Right cardiac atrium (tissue), 5 donors: ENCODE measurements at places on chromosomes 7 and 10.

GRCh38 chr7:101747053-101747878 is 70.2 kb upstream of the CUX1 start:
- no peak for DNase-seq

GRCh38 chr10:28137907-28138880 is 139.3 kb upstream of the ODAD2 start:
- DNase-seq, result no peak

- DNase-seq, result no peak
These were observed 129.1 kb downstream of the SND1 start for GRCh38 chr7:127781081-127781480.

DNA sequence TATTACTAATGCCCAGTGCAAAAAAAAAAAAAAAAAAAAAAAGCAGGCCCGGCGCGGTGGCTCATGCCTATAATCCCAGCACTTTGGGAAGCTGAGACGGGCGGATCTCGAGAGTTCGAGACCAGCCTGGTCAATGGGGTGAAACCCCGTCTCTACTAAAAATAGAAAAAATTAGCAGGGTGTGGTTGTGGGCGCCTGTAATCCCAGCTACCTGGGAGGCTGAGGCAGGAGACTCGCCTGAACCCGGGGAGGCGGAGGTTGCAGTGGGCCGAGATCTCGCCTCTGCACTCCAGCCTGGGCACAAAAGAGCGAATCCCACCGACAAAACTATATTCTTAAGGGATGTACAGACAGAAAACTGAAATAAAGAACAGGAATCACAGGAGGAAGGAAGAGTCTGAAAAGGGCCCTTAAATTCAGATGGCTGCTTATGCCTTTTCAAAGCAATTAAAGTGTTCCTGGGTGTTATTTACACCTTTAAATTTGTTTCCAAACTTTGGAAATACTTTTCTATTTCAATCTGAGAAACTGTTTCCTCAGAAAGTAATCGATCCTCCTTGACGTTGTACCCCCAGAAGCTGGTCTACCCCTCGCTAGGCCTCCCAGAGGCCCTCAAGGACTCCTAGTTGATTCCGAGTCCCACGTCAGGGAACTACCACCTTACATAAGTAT is 2.0 kb upstream of the KMT2E start:
- no peak for DNase-seq

GRCh38 chr7:153934048-153934447 is 118.2 kb upstream of the DPP6 start:
- no peak for DNase-seq

GRCh38 chr7:13604178-13604577 is 385.3 kb downstream of the ETV1 start:
- DNase-seq, result no peak

GRCh38 chr10:33336582-33337325 is 2.3 kb upstream of the NRP1 start:
- peak; percentile 91 for DNase-seq

GRCh38 chr7:131157530-131158243 is 170.0 kb upstream of the MKLN1 start:
- peak; percentile 43 for DNase-seq

DNA sequence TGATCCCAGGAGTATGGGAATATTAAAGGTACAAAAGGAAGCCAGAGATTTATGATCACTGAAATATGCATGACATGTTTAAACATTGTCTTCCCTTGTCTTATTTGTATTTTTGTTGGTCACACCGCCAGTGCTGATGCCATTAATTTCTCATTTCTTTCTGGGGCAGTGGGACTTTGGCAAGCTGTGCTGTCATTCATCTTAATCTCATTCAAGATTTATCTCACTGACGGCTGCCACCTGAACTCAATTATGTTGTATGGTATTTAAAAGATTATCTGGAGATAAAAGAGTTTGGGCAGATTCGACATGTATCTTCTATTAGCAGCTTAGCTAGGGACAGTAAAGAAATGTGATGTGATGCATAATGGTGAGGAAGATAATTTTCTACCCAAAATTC is 284.9 kb upstream of the PLXDC2 start:
- DNase-seq, result no peak

DNA sequence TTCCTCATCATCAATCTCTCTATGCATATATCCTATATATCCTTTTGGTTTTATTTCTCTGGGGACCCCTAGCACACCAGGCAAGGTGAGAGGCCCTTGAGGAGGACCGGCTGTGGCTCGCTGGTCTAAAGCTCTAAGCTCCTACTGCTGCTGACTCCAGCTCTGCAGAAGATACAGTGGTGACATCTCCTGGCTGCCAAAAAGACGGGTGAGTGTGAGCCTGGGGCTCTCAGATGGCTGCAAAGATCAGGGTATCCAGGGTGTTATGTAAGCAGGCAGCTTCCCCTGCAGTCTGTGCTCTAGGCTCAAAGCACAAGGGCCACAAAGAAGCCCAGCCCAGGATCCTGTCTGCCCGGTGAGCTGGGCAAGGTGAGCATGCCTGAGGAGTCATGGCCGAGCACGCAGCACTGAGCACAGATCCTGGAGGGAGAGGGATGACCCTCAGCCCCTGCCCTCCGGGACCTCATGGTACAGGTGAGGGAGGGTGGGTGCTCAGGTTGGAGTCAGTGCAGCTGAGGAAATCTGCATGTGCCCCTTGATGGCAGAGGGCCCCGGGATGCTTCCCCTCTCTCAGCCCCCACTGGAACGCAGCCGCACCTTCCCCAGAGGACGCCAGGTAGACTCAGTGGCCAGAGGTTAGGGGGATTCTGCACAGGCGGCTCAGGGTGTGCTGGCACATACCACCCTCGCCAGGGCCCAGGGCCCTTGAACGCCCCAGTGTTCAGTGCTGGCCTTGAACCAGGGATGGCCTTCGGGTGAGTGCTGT is 95.4 kb upstream of the INSIG1 start:
- no peak for DNase-seq

- no peak for DNase-seq
These were observed 43.8 kb downstream of the STK17A start for GRCh38 chr7:43626695-43627094.

DNA sequence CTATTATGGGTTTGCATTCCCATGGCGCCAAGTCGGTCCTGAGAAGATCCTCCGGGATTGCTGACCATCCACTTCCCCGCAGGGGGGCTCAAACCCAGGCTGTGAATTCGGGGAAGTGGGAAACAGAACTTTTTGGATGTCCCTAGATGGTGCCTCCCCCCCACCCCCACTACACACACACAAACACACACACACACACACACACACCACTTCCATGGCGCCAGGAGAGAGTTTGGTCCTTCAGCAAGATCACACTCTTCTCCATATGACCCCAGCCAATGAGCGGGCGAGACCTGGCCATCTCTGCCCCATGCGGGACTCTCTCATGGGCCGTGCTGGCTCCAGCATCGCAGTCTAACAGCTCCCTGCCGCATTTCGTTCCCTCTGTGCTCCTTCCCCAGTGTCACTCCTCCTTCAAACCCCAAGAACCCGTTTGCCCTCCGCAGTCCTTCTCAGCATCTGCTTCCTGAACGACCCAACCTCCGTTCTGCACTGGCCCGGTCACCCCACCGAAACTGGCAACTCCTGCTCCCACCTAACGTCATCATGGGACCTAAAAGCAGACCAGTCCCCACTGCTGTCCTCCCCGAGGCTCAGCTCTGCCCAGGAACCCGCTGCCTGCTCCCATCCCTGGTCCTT is 32.1 kb upstream of the TNRC18 start:
- no peak for DNase-seq

DNA sequence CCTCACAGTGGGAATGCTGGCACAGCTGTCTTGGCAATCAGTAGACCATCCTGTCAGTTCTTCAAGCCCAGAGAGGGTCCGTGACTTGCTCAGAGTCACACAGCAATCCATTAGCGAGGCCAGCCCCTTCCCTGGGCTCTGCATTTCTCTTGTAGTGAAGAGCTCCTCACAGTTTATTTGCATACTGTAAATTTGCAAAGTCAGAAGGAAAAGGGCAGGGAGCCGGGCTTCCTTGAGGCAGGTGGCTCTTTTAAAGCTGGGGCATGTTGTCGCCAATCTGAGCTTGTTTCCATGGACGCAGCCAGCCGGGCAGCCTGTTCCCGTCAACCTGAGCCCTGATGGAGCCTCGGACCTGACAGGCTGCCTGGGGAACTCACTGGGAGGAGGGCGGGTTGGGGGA is 123.4 kb downstream of the CUX1 start:
- DNase-seq, result no peak

- DNase-seq, result no peak
These were observed 59.4 kb upstream of the FRMD4A start for GRCh38 chr10:14389981-14390590.

DNA sequence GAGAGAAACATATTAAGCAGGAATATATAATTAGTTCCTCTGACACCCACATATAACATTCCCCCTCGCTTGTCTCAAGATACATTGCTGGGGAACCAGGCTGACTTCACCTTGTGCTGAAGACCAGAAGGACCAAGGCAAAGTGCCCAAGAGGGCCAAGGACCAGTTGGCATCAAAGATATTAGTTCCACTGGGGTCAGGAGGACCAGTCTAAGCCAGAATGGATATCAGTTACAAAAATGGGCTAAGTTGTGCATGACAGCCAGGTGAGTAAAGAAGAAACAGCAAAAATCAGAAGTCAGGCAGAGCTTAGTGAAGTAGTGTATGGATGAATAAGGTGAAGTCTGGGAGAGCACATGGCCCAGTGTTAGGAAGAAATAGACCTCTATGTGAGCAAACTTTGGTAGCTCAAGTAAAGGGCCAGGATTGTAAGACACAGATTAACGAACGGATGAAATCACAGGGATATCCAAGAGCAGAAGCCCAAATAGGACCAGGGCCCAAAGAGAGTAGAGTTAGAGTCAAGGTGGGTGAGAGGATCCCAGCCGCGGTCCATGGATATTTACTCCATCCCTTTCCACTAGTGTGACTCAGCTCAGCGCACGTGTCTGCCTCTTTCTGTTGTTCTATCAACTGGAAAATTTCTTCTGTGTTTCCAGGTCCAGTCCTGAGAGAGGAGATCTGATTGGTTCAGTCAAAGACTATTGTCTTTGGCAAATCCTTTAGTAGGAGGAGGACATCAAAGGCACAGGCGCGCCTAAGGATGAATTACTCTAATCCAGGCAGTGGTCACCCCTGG is 5.0 kb downstream of the CALD1 start:
- DNase-seq, result no peak

GRCh38 chr7:123604739-123605138 is 3.1 kb downstream of the ASB15 start:
- no peak for DNase-seq

DNA sequence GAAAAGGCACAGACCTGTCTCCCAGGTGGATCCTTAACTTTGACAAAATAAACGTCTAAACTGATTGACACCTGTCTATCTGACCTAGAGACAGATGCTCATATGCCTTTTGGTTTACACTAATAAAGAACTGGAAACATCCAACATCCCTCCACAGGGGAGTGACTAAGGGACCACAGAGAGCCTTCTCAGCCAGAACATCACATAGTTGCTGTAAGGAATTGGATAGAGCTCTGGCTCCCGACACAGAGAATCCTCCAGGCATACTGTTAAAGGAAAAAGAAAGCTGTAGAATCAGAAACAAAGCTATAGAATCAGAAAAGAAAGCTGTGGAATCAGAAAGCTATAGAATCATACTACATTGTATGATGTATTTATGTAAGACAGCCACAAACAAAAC is 258.8 kb downstream of the STK31 start:
- DNase-seq, result no peak
